Stimulated activated CD8-positive, alpha-beta memory T cell treated with anti-CD3 and anti-CD28 coated beads, Interleukin-4, amount 100 ng/mL, for 4 hours (primary cell): ENCODE measurements at places on chromosomes 3 and 15.

GRCh38 chr3:175336406-175337133 lies 477.4 kb downstream of the NAALADL2 start:
- no peak for DNase-seq

GRCh38 chr3:186589121-186589520 lies 18.6 kb downstream of the DNAJB11 start:
- no peak for DNase-seq

DNA sequence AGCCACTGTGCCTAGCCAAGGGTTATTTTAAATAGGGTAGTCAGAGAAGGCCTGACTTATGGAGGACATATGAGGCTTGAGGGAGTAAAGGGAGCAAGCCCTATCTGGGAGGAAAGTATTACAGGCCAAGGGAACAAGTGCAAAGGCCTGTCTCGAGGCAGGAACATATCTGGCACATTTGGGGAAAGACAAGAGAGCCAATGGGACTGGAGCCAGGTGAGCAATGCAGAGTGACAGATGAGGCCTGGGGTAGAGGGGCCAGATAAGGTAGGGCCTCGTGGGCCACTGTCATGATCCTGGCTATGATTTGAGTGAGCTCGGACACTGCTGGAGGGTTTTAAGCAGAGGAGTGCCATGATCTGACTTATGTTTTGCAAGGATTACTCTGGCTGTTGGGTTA lies 43.8 kb downstream of the DCP1A start:
- no peak for DNase-seq

GRCh38 chr3:125126323-125126722 lies 70.5 kb upstream of the HEG1 start:
- DNase-seq, result no peak

DNA sequence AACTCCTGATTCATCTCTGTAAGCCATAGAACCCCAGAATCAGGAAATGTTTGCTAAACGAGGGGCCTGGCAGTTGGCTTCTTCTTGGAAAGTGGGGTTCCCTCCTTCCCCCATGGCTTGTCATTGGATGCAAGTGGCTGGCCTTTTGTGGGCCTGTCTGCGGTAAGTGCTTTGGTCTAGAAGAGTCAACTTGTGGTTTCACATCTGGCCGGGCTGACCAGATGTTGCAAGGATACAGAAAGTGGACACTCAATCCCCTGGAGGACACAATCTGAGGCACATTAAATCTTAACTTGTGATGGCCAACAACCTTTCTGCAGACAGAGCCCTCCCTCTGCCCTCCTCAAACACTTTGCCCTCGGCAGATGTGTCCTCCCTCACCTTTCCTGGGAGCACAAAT lies 1.1 kb downstream of the FAH start:
- DNase-seq, result no peak

- no peak for DNase-seq
Observed at GRCh38 chr3:176521531-176522175, 675.6 kb downstream of the TBL1XR1 start.

DNA sequence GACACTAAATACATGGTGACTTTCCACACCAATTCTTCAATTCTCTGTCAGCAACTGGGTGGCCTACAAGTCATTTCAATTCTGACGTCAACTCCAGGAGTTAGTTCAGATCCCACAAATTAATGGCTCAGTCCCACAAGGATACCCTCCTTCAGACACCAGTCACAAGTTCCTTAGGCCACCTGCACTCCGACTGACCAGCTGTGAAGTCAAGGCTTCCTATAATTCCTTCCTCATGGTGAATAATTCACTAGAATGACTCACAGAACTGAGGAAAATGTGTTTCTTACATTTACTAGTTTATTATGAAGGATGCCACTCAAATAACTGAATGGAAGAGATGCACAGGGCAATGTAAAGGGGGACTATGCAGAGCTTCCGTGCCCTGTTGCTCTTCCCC lies 6.3 kb upstream of the PIAS1 start:
- no peak for DNase-seq

GRCh38 chr3:189167027-189167766 lies 4.6 kb upstream of the TPRG1 start:
- DNase-seq, result no peak

DNA sequence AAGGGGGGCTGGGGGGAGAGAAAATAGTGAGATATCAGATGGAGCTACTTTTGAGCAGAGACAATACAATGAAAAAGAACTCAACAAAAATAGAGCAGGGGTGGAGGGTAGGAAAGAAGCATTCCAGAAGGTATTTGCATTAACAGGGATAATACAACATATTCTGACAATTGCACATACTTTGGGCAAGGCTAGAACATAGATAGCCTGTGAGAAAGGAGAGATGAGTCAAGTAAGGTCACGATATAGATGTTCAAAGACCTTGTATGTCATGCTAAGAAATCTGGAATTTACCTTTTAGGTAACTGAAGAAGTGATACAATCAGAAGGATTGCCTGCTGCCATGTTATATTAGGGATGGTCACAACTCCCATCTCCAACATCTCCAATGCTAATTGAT lies 155.2 kb downstream of the GSK3B start:
- no peak for DNase-seq

DNA sequence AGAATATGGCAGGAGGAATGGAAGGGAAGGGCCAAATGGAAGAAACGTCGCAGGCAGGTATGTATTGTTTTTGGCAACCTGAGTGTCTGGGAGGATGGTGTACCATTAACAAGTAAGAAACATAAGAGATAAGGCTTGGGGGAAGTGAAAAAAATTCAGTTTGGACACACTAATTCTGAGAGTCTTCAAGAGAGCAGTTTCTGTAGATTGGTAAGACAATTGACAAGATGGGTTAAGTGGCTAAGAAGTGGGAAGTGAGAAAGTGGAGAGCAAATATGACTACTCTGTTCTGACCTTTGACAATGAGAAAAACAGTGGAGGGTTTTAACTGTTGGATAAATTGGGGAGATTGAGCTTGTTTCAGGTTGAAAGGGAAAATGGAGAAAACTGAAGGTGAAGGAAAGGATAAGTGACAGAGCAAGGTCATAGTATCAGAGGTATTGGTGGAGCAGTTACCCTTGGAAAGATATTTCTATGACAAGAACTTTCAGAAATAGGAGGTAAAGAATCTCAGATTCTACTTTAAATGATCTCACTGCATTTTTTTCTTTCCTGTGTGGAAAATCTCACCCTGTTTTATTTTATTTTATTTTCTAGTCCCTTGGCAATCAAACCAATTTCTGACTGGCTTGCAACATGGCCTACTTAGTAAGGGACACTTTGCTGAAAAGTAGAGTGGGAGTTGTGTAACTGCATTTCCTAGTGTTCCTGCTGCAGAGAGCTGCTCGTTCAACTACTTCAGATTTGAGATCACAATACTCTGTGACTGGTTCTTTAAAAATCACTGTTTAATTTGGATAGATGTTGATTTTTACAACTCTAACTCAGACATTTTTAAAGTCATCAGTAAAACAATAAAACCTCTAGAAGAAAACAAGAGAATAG lies 23.1 kb upstream of the GABPB1 start:
- no peak for DNase-seq

DNA sequence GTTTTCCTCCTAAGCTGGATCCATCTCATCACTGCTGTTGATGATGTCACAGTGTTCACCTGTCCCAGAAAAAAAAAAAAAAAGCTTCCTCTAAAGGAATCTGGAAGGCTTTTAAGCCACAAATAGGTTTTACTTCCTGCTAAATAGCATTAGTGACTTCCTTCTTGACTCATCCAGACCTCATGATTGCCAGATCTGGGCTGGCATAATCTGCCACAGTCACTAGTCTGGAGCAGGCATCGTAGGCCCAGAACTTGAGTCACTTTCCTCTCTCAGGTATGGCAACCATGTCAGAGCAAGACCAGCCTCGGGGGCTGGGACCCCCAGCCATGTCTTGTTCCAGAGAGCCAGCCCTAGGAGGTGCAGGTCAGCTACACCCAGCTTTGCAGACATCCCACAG lies 266.5 kb upstream of the CADM2 start:
- DNase-seq, result no peak

- DNase-seq, result no peak
Observed at GRCh38 chr3:122313281-122313680, 11.8 kb upstream of the CSTA start.

- no peak for DNase-seq
Observed at GRCh38 chr15:26869628-26870027, 2.8 kb downstream of the GABRA5 start.

DNA sequence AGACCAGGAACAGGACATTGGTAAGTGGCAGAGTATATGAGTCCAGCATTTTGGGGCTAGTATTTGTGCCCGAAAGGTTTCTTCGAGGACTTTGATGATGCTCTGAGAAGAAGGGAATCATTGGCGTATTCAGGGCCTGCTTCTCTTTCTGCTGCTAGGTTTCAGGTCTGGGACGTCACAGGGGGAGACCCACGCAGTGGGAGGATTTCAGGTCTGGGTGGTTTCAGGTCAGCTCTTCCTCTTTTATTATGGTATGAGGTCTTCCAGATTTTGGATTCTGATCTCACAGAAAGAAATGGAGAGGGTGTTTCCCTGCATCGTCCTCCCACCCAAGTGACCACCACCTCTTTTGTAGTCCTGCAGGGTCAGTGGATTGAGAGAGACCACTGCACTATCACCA lies 62.5 kb downstream of the CDAN1 start:
- DNase-seq, result no peak

DNA sequence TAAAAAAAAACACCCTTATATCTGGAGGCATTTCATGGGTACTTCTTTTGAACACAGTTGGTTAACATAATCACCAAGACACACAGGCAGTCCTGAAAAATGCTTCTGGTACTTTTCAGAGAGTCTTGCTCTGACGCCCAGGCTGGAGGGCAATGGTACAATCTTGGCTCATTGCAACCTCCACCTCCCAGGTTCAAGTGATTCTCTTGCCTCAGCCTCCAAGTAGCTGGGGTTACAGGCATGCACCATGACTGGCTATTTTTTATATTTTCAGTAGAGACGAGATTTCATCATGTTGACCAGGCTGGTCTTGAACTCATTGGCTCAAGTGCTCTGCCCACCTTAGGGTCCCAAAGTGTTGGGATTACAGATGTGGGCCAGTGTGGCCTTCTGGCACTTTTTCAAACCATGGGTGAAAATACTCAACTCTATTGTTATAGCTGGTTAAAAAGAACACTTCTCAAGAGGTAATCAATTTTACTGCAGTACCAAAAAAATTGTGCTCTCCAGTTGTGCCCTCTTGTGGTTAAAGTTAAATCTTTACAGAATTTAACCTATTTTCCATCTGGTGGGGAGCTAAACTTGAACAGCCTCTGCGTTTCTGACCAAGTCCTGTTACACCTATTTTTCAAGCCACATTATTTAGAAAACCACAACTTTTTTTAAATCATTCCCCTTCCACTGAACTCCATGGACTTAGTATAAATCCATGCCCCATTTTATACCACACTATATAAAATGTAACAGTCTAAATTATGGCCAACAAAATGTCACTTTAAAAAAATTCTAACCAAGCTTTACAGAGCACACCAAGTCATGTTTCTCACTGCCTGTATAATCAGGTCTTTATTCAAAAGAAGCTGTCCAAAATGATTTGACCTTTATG lies 1.2 kb upstream of the SNAPC5 start:
- no peak for DNase-seq

GRCh38 chr3:39325236-39325635 lies 4.3 kb upstream of the CCR8 start:
- no peak for DNase-seq

DNA sequence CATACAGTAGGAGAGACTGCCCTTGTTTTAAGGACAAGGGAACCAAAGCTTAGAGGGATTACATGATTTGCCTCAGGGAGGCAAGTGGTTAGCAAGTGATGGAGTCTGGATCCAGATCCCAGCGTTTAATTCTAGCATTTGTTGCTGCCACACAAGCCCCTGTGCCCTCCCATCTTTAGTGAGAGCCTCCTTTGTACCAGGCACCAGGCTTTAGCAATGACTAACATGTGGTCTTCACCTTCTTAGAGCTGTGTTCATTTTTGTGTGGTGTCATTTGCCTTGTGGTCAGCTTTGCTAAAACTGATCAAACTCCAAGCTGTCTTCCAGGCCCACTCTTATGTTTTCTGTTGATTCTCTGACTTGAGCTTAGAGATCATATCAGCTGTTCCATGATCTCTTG lies 290.5 kb downstream of the RPLP1 start:
- no peak for DNase-seq

DNA sequence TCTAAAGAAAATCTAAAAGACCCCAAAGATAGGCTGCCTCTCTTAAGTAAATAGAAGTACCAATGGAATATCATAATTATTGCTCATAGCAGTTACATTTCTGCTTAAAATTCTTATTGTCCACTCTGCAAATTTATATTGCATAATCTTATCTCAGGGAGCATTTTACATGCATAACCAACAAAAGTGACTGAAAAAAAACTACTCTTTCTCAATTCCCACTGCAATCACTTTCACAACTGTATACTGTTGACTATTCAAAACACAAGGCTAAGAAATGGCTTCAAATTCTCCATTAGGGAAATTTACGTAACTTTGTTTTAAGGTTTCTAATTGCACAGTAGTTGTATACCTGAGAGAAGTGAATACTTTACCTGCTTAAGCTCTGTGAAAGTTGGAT lies 56.3 kb downstream of the HMG20A start:
- no peak for DNase-seq

DNA sequence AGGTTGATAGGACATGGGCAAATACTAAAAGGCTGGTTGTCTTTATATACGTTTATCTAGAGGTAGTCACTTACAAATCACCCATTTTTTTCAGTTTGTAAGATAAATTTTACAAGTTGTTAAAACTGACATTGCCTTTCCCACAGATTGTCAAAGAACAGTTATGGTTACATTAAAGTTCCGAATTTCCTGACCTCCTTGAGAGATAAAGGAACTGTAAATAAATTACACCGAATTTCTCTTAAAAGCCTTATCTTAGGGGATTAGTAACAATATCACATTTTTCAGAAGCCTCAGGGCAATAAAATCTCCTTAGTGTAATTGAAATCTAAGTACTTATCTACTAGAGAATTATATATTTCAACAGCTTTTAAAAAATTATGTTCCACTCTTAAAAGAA lies 49.5 kb downstream of the ZPLD1 start:
- DNase-seq, result no peak

DNA sequence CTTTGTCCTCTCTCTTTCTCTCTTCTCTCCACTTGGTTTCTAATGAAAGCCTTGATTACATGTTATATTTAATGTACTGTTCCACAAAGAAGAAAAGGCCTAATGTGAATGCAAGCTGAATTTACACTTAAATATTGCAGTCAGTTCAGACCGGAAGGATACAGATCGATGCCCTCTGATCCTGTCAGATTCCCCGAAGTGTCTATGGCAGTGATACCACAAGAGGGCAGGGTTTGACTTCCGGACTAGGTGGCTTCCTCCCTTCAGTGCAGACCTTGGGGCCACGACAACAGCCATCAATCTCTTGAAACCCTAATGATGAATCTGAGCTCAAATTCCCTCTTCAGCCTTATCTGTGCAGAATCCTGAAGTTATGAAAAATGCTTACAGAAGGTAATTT lies 29.5 kb downstream of the AGTR1 start:
- no peak for DNase-seq

DNA sequence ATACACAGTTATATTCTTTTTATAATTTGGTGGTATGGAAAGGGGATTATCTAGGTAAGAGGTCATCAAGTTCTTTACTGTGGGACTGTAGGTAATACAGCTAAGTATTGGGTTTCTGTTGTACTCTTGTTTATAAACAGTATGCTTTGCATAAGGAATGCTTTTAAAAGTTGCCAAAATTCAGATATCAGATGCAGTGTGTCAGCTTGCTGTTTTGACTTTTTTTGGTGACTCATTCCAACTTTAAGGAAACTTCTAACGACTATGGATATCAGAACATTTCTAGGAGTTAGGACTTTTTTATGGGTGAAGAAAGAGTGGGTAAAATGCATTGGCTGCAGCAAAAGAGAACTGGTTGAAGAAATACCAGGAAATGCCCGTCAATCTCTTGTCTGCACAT lies 2.8 kb downstream of the SCAANT1 start:
- DNase-seq, result no peak

- DNase-seq, result no peak
Observed at GRCh38 chr3:168422843-168423242, 327.1 kb upstream of the GOLIM4 start.
